ENCODE measurements at places on chromosomes 11 and 22.

- DNase-seq: peak; percentile 88
These were observed 1.5 kb downstream of the ROBO4 start for GRCh38 chr11:124896071-124896750.

GRCh38 chr11:123681030-123681429 is 26.6 kb upstream of the SCN3B start:
- DNase-seq: no peak

DNA sequence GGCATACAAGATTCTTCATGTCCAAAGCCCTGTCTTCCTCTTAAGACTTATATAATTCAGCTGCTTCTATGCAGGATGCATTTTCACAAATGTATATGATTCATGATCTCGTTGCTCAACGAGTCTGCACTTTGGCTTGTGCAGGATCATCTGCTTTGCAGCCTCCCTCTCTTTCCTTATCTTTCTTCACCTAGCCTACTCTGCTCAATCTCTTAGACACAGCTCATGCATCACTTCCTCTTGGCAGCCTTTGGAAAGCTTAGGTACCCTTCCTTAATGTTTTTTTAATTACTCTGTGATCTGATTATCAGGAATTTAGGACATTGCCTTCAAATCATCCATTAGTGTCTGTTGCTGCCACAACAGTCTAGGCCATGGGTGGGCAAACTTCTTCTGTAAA is 673.8 kb downstream of the NELL1 start:
- DNase-seq: no peak

DNA sequence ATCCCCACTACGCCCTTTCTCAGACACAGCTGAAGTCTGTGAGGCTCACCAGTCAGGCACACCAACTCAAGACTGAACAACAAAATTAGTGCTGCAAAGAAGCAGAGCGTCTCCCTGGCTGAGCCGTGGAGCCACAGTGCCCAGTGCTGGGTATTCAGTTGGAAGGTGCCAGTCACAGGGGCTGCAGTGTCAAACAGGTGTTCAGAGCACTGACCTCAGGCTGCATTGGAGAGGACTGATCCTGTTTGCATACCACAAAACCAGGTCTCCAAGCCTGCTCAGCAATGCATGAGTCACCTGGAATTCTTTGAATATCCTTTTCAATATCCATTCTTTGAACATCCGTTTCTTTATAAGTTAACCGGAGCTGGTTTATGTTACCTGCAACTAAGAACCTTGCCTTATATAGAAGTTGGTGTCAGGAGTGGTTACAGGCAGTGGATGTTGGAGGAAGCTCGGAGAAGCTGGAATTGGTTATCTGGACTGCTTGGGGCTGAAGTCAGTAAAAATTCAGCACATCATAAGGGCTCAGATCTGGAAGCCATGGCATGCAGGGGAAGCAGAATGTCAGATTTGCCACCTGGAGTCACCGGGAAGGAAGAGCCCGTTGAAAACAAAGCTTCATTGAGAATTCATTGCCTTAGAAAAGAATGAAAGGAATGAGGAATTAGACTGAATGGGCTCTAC is 30.3 kb downstream of the PDGFB start:
- DNase-seq: peak; percentile 76

- peak; percentile 3 for DNase-seq
These were observed 30.8 kb upstream of the RAG2 start for GRCh38 chr11:36628765-36629244.

DNA sequence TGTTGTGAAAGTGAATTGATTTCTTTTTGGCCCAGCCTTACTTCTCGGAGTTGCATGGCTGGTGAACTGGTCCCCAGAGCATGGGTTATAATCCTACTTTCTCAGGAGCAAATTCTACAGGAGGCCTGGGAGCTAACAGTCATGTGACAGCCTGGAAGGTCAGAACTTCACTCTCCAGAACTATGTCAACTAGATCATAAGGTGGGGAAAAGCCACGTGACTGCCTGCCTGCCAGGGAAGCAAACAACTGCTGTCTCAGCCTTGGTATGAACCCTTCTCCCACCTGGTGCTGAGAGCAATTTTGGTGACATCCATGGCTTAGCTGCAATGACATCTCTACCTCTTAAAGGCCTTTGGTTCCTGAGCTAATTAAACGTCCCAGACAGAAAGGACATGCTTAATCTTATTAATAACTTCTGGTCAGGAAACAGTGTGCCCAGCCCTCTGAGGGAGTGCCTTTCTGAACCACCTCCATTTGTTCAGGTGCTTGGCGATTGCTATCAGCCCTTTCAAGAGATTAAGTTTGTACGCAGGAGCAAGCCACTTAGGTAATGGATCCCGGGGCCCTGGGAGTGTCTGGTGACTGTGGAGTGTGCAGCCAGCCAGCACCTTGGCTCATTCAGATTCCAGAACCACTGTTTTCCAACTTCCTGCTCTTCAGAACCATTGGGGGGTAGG is 1.4 kb upstream of the CREB3L1 start:
- no peak for DNase-seq

DNA sequence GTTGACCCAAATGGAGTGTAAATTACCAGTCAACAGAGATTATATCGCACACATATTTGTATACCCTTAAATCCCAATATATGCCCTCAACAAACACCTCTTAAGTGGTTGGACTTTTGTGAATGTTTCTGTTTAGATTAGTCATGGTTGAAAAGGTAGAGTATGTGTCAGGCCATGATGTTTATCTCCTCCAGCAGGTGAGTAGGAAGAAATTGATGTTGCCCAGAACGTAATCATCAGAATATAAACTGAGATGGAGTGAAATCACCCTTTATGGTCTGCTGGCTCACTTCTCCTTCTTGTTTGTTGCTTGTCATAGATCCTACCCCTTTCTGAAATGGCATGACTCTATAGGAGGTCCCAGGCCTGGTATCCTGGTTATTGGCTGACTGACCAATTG is 431.8 kb downstream of the ETS1 start:
- peak; percentile 59 for DNase-seq

- DNase-seq: peak; percentile 4
These were observed 1017.0 kb upstream of the CNTN5 start for GRCh38 chr11:98003606-98004371.

GRCh38 chr11:64073542-64073941 is 37.8 kb downstream of the FLRT1 start:
- DNase-seq: no peak

DNA sequence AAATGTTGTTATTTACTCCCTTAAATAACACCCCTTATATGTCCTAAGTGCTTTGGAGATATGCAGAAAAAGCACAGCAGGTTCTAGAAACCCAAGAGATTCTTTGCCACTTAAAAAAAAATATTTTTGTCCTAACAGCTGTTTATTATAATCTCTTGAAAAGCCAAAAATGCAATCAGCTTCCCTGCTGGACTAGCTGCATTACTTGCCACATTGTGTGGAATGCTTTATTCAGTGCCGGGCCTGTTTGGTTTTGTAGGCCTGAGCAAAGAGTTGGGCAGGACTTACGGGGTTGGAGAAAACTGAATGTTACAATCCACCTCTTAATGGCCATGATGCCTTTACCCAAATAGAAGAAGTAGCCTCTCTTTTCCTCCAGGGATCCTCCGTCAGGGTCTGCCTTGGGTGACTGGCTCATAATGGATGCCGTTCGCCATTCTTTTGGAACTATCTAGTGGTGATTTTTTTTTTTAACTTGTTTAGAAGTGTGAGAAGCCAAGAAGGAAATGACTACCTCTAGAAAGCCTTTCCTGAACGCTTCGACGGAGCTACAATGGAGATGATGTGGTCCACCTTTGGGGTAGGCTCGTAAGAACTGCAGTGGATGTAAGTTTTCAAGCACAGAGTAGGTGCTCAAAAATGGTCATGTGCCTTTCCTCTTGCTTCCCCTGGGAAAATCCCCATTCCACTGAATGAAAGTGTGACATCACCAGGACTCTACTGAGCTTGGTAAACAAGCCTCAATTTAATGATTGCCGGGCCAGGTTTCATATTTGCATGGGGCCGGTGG is 241.3 kb upstream of the NCAM1 start:
- DNase-seq: no peak

DNA sequence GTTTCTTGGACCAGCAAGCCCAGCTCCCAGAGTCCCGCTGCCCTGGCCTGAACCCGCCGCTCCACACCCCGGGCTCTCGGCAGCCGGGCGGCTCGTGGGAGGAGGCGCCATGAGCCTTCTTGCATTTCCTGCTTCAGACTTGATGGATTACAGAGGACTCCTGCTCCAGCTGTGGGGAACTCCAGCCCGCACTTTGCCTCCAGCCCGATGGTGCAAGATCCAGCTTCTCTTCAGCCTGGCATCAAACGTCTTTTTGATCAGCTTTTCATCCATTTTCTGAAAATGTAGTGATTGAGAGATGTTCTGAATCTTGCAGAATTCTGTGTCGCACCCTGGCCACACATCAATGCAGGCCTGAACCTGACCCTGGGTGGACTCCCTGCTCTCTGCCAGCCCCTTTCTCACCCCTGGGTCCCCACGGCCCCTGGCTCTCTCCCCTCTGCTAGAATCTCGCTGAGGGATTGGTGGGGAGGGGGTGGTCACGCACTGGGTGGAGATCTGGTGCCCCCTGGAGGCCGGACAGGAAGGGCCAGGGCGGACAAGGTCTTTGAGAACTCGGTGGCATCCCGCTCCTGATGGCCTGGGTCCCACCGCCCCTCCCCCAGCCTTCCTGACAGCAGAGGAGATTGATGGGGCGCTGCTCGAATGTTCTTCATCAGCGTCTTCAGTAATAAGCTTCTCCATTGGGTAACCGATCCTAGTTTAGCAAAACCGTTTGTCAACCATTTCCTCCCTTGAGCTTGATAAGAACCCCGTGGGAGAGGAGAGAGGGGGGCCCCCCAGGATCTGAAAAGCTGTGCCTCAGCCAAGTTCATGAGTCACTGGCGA is 12.1 kb upstream of the NFAM1 start:
- DNase-seq: peak; percentile 73

Data from M059J (cell line).